SHP77 (cell line): ENCODE measurements at places on chromosomes 2 and 18.

DNA sequence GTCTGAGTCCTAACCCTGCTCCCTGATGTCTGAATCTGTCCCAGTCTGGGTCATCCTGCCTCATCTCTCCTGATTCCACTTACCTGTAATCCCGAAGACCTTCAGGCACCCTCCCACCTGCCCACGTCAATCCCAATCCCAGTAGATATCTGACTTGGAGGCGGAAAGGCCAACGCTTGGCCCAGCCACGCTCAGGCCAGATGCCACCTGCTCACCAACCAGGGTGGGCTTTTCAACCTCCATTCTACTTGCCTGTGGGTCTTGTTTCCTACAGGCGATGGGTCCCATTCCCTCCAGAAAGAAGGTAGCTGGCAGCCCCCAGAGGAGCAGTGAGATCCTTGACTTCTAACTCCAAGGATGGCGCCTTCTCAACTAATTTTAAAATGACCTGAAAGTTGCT, 59.7 kb downstream of the INPP5D start:
- no peak for DNase-seq

DNA sequence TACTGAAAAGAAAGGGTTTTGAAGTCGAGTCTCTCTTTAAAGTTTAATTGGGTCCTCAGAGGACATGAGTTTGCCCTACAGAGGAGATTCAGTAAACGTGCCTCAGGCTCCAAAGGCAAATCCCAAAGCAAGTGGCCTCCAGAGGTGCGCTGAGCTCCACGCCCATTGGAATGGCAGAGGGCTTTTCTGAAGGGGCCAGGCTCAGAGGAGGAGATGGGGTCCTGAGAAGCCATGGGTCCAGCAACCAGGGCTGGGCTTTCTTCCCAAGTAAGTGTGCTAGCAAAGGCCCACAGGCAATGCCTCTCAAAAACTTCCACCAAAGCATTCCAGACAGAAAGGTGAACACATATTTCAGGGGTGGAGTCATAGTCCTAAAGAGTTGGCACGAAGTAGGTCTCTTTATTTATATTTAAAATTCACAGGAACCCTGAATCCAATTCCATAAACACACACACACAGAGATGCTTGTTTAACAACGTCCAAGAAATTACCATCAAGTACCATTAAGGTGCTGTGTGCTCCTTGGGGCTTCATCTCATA, 93.0 kb upstream of the SH3BP4 start:
- no peak for DNase-seq

DNA sequence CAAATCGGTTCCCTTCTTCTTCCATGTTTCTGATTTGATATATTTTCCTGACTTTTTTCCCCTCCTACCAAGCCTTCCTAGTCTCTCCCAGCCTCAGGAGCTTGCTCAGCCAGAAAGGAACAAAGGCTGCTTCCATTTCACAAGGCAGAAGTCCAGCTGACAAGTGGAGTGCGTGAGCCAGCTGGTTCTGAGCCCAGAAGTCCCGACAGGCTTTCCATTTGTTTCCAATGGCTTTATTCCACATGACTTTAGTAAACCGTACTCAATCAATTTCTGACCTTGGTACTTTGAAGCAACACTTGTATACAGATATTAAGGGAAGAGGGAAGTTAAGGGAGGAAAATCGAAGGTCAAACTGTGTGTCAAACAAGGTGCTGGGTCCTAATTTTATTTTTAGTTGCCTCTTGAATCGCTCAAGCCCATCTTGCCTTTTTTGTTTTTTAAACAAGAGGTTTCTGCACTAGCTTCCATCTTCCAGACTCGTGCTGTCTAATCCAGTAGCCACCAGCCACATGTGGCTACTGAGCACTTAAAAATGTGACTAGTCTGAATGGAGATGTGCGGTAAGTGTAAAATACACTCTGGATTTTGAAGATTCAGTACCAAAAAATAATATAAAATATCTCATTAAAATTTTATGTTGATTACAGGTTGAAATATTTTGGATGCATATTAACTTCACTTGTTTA, 36.2 kb downstream of the WIPF1 start:
- DNase-seq: no peak

DNA sequence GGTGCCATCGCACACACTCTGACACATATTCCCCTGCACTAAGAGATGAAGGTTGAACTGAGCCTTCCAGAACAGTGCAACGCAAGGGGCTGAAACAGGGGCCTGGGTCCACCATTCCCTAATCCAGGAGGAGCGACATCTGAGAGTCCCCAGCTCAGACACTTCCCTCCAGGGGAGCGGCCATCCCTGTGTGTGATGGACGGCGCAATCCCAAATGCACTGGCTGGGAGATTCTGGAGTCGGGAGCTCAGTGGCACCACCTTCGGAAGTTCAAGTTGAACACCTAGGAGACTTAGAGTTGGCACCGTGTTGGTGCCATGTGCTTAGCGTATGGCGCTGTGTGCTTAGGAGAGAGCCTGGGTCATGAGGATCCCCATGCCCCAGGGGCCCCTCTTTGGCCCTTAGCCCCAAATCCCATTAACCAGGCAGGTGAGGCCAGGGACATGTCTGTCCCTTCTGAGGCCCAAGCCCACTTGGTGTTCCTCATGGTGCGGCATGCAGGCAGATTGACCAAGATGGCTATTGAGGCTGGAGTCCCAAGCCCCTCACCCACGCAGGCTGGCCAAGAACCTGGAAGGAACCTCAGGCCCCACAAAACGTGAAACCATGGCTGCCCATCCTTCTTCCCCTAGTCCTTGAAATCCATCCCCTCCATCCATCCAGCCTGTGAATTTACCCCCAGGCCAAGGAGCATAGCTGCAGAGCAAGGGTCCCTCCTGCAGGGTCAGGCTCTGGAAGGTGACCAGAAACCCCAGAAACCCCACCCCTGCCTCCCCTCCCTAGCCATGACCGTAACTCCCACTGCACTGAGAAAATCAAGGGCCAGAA, 114.1 kb upstream of the OTOS start:
- DNase-seq: no peak

DNA sequence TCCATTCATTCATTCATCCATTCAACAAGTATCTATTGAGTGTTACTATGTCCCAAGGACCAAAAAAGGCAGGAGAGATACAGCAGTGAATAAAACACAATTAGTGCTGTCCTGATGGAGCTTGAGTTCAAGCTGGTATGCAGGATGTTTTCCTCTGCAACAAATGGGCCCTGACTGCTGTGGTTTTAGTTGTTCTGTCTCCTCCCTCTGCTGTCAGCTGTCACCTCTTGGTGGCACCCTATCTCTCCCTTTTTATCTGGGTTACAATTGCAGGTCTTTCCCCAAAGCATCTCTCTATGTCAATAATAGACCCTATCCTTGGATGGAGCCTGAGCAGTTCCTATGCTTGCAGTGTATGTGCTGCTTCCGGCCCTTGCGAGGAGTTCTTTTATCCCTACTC, 304.8 kb downstream of the PDE11A start:
- DNase-seq: no peak

GRCh38 chr2:108910541-108911396, 78.3 kb downstream of the EDAR start:
- DNase-seq: no peak

DNA sequence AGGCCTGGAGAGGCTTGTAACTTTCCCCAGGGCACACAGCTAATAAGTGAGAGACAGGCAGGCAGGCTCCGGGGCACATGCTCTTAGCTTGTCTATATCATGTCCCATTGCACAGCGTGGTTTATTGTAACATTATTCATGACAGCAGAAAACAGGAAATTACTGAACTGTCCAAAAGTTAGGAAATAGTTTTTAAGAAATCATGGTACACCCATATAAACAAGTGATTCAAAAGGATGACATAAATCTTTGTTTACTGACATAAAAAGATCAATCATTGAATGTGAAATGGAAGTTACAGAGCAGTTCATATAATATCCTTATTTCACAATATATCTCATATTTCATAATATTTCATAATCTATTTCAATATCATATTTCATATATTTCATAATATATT, 34.3 kb upstream of the TXNDC2 start:
- DNase-seq: no peak

DNA sequence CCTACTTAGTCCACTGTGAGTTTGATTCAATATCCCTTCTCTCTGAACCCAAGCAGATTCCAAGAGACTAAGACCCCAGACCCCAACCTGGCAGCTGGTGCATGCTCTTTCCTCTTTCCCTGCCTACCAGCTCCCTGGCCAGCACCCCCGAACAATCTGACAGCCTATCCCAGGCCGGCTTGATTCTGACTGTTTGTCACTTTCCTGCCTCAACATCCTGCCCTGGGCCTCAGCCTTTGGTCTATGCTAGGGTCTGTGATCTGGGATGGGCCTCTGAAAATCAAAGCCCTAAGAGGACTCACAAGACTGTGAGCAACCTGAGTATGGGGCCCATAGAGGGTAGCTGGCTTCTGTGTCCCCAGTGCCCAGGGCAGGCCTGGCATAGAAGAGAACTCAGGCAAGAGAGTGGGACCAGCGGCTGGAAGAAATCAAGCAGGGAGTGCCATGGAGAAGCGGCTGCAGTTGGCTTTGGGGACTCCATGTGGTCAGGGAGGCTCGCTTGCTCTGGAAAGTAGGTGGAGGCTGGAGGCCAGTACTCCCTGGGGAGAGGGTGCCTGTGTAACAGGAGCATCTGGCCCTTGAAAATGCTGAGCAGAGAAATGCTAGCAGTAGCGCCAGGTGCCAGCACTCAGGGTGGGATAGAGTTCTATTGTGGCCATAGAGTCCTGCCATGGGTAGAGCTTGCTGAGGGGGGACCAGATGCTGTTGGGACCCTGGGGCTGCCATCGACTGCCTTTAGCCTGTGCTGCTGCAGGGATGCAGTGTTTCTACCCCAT, 343.9 kb downstream of the DYSF start:
- no peak for DNase-seq

DNA sequence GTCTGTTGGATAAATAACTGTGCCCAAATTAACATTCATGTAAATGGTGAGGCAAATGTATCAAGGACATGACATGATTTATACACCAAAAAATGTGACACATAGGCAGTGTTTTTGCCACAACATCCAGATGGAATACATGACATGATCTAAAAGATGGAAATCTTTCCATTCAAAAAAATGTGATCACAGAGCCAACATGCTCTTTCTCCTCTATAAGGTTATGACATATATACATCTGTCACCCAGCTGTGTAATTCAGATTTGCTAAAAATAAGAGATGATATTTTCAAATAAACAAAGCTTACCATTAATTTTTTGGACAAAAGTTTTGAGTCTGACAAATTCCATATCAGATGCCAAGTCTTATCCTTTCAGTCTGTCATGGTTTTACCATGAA, 95.5 kb upstream of the COL3A1 start:
- DNase-seq: no peak

- DNase-seq: no peak
These were observed 571.3 kb upstream of the LRRTM4 start for GRCh38 chr2:78093436-78093835.
